Left ventricle myocardium inferior (tissue), 1 donor: ENCODE measurements at places on chromosomes 13 and 19. TPM values are rescaled to one million over a fixed set of nuclear protein-coding genes. Genes with fewer than 3 reads are reported as not detected.

DNA sequence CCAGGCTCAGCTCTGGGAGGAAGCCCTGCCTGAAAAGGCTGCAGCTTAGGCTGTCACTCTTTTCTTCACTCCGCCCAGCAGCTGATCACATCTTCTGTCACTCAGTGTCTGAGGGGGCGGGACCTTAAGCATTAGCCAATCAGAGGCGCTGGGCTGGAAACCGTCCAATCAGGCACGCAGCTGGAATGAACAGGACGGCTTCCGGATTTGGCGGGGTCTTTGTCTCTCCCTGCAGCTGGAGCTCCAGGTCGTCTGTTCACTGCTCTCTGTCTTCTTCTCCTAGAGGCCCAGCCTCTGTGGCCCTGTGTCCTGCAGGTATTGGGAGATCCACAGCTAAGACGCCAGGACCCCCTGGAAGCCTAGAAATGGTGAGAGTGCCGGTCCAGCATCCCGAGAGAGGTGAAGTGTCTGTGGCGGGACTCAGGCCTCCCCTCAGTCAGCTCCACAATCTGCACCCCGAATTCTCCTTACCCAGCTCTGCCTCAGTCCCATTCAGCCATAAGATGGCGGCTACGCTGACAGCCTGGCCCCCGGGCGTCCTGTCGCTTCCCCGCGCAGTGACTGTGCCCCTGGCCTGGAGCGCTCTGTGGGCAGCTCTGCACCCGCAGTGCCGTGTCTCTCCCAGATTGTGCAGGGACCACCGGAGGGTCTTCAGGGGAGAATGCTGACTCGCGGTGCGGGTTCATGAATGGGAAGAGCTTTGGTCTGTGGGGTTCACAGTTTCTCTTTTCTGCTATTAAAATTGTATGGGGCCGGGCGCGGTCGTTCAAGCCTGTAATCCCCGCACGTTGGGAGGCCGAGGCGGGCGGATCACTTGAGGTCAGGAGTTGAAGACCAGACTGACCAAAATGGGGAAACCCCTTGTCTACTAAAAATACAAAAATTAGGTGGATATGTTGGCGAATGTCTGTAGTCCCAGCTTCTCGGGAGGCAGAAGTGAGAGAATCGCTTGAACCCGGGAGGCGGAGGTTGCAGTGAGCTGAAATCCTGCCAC lies at the start of gene ZNF66:
ZNF66 (plus strand) TSS at position 222 of the 994 bp plus-strand sequence; CDS start at position 366, 144 bp downstream.
- DNase-seq: peak; percentile 96

GRCh38 chr13:112219740-112220139 lies 152.8 kb downstream of the SOX1 start:
- DNase-seq: no peak

The GSX1 gene
- not detected for total RNA-seq

The C3 gene
- total RNA-seq: 133 TPM

The NOVA2 gene
- total RNA-seq: 5.0 TPM

DNA sequence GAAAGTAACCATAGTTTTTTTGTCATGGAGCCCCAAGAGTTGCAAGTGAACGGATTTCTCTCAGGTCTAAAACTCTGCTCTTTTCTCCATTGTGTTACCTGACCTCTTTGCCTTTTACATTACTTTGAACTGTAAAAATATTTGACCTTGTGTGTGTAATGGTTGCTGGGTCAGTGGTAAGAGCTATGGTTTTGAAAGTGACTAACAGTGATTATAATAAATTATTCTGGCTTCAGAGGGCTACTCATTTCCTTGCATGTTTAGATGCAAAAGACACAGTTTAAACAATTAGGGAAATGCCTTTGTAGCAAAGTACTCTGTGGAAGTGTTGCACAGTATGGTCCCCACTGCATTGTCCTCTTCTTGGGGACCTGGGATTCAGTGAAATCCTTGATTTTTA lies 29.3 kb upstream of the PSG8 start:
- no peak for DNase-seq

GRCh38 chr19:50729894-50730293 lies 6.7 kb downstream of the CLEC11A start:
- DNase-seq: no peak

The PPM1N gene
- total RNA-seq: 0.19 TPM

GRCh38 chr13:72716776-72717175 lies 10.7 kb downstream of the MZT1 start:
- DNase-seq: no peak

The ZNF320 gene
- total RNA-seq: 11.1 TPM

- DNase-seq: no peak
Observed at GRCh38 chr19:44258136-44258535, 1.6 kb upstream of the ZNF233 start.

The ZNF564 gene
- 11.1 TPM for total RNA-seq

GRCh38 chr19:4676955-4677731 lies 7.0 kb upstream of the MYDGF start:
- no peak for DNase-seq

The KLK12 gene
- total RNA-seq: not detected

The MEX3D gene
- total RNA-seq: 6.4 TPM

The ZNF573 gene
- 9.8 TPM for total RNA-seq

GRCh38 chr13:97142452-97142851 lies 79.7 kb upstream of the MBNL2 start:
- DNase-seq: peak; percentile 26

DNA sequence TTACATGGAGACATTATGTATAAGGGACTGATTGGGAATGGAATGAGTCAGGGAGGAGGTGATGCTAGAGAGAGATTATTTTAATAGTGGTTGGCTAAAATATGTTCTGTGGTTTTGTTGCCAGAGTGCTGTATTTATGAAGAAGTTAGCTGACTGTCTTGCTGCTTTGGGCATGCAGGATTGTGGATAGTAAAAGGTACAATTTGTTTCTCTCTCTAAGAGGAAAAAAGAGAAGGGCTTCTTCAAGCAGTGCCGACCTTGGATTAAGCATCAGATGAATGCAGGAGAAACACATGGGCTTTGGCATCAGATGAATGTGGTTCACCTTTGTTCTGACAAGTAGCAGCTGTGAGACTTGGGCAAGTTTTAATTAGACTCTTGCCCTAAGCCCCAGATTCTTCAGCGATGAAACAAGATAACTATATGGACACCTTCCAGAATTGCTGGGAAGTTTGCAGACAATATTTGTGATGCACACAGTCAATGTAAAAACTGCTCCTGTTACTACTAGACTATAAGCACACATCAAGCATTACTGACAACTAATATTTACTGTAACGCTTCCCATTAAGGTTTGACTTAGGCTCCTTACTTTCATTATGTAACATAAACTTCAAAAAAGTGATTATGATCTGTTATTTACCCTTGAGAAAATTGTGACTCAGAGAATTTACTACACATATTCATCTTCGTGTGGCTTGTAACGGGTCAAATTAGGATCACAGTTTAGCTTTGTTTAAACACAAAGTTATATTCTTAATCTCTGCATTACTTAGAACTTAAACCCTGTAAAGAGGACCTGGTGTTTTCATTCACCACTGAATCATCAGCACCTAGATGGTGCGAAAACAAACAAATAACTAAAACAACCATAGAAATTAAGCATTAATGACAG lies 824.0 kb downstream of the PCDH9 start:
- no peak for DNase-seq

DNA sequence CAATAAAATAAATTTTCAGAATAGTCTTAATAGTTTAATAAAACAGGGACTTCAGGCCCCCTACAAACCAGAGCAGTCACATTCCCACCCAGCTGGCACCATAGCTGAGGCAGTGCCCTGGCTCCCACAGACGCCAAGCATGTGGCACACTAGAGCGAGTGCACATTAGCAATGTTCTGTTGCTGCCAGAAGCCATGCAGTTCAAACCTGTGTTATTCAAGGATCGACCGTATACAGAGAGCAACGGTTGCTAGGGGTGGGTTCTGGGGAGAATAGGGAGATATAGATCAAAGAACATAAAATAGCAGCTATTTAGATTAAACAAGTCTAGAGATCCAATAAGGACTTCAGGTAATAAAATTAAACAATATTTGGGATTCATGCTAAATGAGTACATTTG lies 419.3 kb upstream of the KLHL1 start:
- DNase-seq: no peak

The CGB3 gene
- not detected for total RNA-seq

GRCh38 chr13:75761369-75761768 lies 125.2 kb downstream of the LMO7 start:
- DNase-seq: no peak

The PAN3 gene
- total RNA-seq: 9.6 TPM

DNA sequence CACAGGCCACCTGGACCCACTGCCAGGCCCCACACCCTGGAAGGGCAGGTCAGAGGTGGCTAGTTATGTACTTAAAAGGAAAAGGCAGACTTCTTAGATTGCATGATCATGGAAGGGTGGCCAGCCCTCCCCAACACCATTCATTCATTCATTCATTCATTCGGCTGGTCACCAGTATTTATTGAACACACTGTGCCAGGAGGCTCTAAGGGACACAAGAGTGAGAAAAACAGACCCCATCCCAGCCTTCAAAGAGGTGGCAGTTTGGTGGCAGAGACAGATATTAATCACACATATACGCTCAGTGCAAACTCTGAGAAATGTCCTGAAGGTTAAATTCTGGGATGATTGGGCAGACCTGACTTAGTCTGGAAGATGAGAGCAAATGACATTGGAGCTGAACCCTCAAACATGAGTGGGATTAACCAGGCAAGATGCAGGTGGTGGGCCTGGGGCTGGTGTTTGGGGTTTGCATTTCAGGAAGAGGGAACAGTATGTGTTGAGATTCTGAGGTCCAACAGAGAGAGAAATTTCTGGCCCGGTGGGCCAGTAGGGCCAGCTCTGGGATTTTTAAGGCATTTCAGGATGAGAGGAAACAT lies 147.5 kb downstream of the ZNF536 start:
- DNase-seq: no peak

DNA sequence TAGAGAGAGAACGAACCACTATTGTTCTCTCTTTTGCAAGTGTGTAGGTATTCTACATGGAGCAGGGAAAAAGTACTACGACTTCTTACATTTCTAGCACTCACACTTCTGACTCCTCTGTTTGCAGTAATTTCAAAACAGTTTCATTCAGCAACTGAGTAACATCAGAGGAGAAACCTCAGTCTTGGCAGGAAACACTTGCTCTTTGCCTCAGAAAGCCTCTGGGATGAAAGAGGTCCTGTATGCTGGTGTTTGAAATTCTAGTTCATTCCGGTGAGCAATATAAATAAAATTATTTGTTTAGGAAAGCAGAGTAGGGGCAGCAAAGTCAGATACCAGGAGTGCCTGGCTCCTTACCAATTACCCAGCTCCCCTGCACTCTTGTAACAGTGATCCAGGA lies 595.5 kb downstream of the TBC1D4 start:
- no peak for DNase-seq

DNA sequence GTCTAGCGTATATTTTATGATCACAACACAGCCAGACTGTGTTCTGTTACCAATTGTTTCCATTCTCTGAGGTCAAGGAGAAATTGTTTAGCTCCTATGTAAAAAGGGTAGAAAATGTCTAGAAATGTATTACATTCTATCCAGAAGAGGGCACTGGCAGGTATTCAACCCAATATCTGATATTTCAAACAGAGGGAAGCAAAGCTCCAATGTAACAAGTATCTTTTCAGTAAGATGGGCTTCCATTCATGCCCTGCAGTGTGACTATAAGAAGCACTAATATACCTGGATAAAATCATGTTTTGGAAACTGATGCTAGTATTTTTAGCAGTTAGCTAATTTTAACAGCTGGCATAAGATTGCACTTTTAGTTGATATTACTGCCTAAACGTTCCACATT lies 312.7 kb downstream of the FGF14 start:
- no peak for DNase-seq

GRCh38 chr13:76225815-76226489 lies 589.8 kb downstream of the LMO7 start:
- peak; percentile 33 for DNase-seq

DNA sequence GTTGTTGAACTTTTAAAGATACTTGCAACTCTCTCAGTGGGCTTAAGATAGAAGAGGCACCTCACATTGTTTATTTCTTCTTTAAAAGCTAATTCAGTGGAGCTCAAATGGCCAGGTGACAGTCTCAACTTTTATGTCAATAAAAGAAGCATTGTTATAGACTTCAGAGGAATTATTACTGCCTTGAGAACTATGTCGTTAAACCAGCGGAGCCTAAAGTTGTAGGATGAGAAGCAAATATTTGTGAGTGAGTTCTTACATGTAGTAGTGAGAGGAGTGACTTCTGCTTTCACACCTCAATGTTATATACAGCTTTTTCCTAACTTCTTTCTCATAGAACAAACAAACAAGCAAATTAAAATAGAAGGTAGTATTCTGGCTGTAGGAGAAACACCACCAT lies 31.2 kb upstream of the DGKH start:
- DNase-seq: no peak

DNA sequence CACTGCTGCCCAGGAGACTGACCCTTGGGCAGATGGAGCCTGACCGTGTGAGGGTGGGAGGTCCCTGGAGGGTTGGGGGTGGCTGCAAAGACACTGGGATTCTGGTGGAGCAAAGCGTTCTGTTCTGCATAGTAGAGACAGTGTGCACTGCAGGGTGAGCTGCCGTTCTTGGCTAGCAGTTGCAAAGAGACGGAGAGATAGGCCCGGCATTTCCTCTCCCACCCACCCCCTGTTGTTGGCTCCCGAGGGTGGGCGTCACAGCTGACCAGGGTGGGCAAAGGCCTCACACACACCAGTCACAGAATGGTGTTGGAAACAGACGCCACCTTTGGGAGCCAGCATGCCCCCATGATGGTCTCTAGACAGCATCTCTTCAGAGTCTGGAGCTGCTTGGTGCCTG lies 11.4 kb downstream of the TMEM255B start:
- DNase-seq: no peak

GRCh38 chr19:2523630-2524311 lies 47.8 kb downstream of the GADD45B start:
- no peak for DNase-seq
